ENCODE measurements at places on chromosomes 12 and 14.

GRCh38 chr12:102964872-102965271 lies 7.4 kb downstream of the ASCL1 start:
- no peak for DNase-seq

DNA sequence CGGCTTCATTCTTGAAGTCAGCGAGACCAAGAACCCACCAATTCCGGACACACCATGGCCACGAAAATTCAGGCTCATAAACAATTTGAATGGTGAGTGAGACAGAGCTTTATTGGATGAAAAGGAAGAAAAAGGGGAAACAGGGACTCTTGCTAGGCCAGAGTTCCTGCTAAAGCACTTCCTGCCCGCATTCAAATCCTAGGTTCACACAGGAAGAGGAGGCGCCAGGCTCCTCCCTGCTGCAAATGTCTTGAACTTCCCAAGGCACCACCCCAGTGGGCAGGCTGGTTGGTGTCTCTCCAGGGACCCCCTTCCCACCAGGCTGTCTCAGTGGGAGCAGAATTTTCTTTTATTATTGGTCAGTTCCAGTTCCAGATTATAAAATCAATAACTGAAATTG lies 121.2 kb downstream of the FSCB start:
- no peak for DNase-seq

DNA sequence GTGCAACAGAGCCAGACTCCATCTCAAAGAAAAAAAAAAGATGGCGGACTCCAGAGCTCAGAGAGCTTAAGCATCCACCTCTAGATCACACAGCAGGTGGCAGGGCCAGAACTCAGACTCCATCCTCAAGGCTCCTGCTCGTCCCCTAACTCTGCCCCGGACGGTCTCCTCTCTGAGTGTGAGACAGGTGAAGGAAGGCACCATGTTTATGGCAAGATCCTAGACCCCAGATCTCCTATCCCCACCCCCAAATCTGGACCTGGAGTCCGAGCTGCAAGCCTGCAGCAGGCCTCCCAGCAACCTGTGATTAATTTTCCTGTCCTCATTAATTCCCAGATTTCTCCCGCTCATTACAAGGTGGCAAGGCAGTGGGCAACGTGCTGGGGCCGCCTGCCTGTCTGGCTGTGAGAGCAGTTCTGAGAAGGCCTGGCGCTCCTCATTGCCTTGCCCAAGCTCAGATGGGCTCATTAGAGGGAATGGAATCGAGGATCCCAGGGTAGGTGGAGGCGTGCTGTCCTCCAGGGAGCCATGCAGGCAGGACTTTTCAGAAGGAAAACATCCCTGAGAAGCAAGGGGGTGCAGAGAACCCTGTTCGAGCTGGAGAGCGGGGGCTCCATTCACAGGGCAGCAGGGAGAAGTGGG lies 296.6 kb upstream of the RTL1 start:
- no peak for DNase-seq

DNA sequence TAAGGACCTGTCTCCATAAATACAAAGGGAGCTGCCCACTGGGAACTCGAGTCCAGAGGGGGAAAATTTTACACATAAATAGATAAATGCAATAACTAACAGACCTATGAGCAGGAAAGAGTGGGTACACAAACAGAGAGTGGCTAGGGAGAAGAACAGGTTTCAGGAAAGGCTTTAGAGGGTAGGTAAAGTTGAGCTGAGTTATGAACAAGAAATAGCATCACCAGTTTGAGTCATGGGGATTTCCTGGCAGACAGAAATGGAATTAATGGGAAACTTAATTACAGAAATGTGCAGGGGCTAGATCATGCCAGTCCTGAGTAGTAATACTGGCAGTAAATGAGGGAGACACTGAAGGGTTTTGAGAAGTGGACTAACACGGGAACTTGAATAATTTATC lies 58.0 kb upstream of the CCDC175 start:
- DNase-seq: no peak

DNA sequence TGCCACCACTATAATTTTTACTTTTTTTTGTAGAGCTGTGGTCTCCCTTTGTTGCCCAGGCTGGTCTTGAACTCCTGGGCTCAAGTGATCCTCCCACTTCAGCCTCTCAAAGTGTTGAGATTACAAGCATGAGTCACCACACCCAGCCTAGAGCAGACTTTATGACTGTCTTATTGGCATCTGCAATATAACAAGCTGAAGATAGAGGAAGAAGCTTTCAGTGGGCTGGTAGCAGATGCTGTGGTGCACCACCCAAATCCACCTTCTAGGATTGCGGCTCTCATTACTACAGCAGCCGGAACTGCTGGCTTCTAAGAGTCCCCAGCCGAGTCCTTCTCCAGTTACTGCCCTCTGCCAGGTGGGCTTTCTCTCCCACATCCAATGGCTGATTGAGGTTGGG lies 7.6 kb upstream of the STK38L start:
- DNase-seq: no peak

GRCh38 chr12:122785503-122785902 lies 11.1 kb downstream of the CCDC62 start:
- no peak for DNase-seq

GRCh38 chr14:73696466-73697400 lies 17.5 kb downstream of the PNMA1 start:
- DNase-seq: no peak

GRCh38 chr12:89709995-89710872 lies 1.6 kb upstream of the ATP2B1 start:
- peak; percentile 11 for DNase-seq

DNA sequence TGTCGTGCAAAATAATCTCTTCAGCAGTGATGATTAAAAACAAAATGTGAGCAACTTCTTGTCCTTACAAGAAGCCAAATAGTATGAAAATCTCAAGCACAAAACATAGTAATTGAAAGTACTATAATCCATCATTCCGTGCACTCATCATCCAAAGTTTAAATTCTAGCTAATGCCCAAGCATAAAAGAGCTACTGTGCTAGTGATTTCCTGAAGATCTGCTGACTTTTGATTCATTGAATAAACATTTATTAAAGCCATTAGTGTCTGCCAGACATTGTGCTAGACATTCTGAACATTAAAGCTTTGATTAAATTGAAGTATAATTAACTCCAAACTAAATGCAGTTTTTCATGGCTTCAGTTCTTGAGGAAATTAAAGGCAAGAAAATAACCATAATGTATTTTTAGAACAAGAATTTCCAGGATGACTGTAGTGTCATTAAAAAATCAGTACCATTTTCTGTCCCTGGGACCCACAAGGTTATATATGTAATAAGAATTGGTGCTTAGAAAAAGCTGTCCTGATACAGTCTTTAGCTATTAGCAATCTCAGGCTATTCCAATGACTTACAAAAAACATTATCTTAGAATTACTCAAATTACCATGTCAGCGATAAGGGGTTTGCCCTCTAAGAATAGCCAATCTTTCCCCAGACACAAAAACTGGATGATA lies 71.7 kb downstream of the CMAS start:
- DNase-seq: no peak

GRCh38 chr12:54977155-54977554 lies 7.4 kb downstream of the TESPA1 start:
- DNase-seq: no peak

DNA sequence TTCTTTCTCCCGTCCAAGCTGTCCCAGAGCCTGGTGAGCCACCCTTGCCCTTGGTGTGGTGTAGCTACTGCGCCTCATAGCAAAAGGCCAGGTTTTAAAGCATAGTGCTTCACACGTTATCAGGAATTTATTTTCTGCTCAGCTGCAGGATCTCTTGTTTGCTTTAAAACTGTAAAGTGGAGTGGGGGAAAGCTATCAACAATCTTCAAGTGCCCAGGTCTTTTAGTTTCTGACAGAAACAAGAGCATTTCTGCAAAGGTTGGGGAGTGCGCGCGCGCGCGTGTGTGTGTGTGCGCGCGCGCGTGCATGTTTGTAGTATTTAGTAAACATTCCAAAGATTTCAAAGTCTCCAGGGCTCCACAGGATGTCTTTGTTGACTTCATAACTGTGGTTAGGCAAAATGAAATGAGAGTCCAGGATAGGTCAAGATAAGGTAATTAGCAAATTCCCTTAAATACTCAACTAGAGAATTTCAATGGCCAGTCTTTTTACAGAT lies 45.5 kb downstream of the EML1 start:
- DNase-seq: no peak

- DNase-seq: no peak
Measured at GRCh38 chr14:51554953-51555352, 96.8 kb upstream of the FRMD6 start.

DNA sequence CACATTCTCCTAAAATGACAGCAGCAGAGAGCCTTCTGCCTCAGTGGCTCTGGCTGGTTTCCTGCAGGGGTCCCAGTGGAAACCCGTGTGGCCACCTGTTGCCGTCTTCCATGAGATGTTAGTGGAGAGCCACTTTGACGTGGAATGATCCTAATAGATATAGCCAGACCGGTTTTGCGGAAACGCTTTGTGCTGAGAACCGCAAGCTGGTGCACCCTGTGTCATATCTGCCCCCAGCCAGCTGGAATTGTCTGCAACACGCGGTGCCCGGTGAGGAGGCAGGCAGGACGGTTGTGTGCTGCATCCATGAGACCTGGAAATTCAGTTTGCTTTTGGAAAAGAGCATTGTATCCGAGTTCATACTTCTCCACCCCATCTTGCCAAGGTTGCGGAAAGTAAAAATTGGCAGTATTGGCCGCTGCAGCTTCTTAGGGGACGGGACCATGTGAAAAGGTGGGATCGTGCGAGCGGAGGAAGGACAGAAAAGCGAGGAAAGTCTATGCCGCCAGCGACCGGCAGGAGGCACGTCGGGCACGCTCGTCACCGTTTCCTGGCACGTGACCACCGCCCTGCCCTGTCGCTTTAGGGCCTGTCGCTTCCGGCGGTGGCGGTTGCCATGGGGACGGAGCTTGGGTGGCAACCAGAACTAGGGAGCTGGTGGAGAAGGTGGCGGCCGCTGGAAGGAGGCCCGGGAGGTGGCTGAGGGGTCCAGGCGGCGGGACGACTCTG lies at the start of gene CFAP251:
TSS of gene CFAP251 (plus strand) at position 643 of the 729 bp plus-strand sequence. CDS start 2,714 bp downstream, outside the sequence.
- peak; percentile 93 for DNase-seq

DNA sequence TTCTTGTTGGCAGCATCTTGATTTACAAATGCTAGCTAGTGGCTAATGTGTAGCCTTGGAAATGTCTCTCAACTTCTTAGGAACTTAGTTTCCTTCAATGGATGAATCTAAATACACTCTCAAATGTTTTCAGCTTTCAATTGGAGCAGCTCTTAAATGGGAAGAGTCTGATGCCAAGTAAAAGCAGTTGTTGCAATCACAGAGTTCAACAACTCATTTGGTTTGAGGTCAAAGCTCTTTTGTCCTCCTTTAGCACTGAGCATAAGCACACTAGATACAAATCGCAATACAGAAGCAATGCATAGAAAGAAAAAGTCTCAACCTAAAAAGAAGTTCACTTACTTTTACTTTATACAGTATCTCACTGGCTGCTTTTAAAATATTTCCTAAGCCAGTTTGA lies 986.1 kb upstream of the FLRT2 start:
- no peak for DNase-seq

DNA sequence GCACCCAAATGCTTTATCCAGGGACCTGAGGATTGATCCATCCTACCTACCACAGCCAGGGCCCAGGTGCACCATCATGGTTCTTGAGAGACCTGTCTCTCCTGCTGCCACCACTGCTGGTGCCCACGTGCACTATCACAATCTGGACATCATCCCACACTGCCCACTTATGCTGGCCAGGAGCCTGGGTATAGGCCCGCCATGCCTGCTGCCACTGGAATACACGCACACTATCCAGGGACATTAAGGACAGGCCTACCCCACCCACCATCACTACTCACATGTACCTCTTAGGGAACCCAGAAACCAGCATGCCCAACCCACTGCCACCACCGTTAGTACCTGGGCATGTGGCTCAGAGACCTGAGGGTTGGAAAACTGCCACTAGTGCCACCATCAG lies 207.7 kb downstream of the NELL2 start:
- DNase-seq: no peak

DNA sequence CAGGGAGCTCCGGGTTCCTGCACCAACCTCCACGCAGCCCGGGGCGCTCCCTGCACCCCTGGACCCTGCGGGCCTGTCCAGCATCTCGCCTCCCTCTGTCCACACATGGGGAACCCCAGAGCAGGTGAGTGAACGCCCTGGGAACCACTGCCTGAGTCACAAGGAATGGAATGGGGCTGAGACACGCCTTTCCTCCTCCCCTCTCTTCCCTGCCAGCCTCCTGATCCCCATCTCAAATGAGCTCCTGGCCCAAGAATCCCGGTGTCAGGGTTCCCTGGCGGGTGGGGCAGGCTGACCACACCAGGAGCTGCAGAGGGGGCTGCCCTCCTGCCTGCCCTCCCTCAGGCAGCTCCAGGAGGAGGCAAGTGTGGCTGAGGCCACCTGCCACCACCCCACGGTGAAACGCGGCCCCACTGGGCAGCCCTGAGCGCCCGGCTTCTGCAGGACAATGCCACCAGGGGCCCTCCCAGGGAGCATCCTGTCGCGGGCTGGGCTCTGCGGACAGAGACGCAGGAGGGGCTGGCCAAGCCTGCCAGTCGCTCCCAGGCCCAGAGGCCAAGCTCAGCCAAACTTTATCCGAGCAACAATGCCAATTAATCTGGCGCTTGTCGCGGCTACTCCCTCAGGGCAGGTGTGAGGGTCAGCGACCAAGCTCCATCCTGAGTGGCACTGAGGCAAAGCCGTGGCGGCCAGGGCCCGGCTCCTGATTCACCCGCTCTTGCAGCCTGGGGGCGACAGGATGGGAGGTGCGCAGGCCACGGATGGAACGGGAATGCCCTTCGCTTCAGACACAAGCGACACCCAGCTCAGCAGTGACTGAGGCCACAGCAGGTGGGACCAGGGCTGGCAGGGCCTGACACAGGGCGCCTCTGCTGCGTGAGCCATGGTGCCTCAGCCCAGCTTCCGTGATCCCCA lies 44.3 kb downstream of the GALNT9 start:
- DNase-seq: no peak

- DNase-seq: no peak
Measured at GRCh38 chr12:43154498-43155045, 397.4 kb downstream of the ADAMTS20 start.

DNA sequence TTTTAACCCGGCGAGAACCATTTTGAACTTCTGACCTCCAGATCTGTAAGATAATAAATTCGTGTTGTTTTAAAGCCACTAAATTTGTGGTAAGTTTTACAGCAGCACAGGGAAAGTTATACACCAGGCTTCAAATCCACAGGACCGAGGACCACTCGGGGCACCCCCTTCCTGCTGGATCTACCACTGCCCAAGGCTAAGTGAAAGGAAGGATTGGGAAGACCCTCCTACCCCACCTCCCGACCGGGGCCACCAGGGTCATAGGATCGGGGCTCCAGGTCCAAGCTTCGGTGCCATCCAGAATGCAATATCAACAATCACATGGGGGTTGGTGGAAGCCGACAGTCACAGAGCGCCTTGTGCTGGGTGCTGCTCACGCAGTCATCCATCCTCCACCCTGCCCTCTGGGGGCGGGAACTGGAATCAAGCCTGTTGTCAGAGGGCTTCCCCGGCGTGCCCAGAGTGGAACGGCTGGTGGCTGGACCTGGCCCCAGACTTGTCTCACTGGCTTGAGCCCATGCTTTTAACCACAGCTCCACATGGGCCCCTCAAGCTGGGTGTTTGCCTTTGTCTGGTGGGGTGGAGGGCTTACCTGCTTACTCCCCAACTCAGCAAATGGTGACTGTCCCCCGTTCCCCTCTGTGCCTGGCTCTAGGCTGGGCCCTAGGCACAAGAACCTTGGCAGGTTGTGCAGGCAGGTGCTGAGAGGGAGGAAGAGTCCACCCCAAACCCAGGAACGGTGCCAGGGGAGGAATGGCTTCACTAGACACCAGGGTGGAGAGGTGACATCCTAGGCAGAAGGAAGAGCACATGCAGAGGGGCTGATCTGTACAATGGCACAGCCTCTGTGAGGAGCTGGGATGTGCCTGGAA lies 180.3 kb upstream of the RTL1 start:
- no peak for DNase-seq

GRCh38 chr12:132675757-132676432 lies 11.2 kb downstream of the POLE start:
- no peak for DNase-seq

- no peak for DNase-seq
Measured at GRCh38 chr12:82174936-82175335, 183.3 kb downstream of the CCDC59 start.
